ENCODE measurements at places on chromosomes 2 and 18. TPM values are rescaled to one million over a fixed set of nuclear protein-coding genes. Genes with fewer than 3 reads are reported as not detected.

- no peak for DNase-seq
Observed at GRCh38 chr18:3845161-3845560, 395.2 kb downstream of the TGIF1 start.

DNA sequence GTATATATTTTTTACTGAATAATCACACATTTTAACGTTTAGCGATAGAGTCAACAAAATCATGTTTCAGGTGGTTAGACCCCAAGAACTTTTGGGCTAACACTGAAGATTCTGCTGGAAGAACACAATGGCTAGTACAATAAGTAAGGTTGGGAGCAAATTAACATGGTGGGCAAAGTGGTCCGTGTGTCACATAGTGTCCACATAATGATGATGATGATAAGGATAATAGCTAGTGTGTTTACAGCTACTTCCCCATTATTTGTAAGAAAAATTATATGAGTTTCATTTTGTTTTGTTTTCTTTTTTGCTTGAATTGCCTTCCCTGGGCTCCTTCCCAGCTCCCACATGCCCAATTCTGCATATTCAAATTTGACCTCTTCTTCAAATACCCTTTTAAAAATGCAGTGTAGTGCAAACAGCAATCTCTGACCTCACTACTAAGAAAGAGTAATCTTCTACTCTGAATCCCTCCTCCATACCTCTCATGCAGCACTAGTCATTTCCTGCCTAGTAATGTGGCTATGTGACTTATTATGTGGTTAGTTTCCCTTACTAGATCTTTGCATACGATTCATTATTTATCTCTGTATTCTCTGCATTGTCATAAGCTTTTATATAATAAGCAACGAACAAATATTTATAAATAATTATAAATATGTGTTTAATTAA is 16.9 kb upstream of the VPS54 start:
- DNase-seq = peak; percentile 42

GRCh38 chr2:133439565-133439920 is 128.7 kb downstream of the NCKAP5 start:
- DNase-seq = no peak

DNA sequence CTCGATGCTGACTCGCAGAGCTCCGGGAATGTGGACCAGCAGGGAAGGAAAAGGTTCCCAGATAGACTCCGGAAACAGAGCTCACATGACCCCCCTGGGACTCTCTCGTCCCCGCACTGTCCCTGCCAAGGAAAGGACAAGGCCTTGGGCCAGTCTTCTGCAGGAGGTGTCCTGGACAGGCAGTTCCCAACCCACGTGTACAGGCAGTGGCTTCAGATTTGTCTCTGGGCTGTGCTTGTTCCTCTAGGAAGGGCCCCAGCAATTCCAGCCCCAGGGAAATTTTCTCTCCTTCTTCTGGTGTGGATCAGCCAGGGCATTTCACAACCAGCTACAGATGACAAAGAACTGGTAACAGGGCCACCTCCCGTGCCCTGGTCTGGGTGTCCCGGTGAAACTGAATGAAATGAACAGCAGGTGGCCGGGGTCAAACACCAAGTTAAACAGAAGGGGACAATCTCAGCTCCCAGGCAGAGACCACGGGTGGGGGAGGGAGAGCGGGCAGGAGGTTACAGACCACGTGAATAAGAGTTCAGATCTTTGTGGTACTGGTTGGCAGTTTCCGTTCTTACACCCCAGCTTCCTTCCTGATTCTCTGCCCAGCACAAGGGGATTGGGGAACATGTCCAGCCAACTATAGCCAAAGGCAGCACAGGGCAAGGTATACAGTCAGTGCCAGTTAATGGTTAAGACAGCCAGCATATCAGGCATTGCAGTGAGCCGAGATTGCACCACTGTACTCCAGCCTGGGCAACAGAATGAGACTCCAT is 52.2 kb upstream of the CAB39 start:
- DNase-seq = no peak

DNA sequence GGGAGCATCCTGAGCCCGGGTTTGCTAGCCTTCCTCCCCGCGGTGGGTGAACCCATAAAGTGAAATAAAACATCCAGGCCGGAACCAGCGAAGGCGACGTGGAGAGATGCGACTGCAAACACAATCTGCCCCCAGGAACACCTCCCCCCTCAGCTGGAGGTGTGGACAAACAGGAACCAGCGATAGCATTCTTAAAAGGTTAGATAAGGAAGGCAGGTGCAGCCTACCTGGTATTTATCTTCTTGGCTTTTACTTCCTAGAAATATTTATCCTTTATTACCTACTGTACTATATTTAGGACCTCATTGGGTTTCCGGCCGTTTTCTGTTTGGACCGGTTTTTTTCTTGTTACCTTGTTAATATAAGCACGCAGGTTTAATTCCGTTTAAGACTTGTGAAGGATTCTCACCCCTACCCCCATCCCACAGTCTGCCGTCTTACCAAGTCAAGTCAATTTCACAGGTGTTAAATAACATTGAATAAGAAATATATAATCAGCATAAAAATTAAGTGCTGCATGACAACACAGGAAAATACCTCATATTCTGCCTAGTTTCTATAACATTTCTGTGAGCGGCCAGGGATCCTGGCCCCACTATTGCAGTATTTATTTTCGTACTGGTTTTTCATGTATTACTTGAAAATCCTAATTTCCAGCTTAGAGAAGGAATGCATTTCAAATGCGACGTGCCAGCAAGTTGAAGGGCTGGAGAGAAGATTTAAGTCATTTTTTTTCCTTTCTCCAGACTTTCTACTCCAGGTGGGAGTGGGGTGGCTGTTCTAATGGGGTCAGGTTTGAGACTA is 224.0 kb upstream of the ID2 start:
- no peak for DNase-seq

DNA sequence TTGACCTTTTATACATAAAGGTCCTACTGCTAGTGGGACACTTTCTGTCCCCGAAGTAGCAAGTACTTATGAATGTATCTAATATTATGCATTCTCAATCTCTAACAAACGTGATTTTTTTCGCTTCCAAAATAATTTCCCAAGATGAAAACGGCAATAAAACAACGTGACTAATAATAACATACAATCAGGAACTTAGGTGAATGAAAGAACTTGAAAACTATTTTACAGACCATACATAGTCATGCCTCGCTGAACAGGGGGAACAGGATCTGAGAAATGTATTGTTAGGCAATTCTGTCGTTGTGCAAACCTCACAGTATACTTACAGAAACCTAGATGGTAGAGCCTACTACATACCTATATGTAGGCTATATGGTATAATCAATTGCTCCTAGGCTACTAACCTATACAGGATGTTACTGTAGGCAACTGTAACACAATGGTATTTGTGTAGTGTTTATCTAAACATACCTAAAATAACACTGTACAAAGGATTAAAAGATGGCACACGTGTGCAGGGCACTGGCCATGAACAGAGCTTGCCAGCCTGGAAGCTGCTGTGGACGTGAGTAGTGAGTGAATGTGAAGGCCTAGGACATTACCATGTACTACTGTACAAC is 2.5 kb downstream of the RTN4 start:
- no peak for DNase-seq

GRCh38 chr2:72137498-72138010 is 10.1 kb downstream of the CYP26B1 start:
- DNase-seq = no peak

DNA sequence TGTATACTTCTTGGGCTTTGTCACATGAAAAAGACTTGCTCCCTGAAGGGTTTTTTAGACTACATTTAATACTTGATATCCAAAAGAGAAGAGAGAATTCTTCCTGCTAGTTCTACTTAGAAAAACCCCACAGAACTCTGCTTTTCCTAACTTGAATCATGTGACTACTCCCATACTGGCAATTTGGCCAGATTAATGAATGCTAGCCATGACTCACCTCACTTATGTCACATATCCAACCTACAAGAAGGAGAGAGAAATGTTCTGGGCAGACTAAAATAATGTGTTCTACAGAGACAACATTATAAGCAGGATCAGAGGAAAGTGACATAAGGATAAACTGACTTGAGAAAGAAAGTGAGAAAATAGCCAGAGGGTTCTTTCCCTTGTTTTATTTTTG is 249.3 kb upstream of the GULP1 start:
- peak; percentile 81 for DNase-seq

GRCh38 chr18:54532962-54533361 is 58.1 kb upstream of the DYNAP start:
- DNase-seq = no peak

DNA sequence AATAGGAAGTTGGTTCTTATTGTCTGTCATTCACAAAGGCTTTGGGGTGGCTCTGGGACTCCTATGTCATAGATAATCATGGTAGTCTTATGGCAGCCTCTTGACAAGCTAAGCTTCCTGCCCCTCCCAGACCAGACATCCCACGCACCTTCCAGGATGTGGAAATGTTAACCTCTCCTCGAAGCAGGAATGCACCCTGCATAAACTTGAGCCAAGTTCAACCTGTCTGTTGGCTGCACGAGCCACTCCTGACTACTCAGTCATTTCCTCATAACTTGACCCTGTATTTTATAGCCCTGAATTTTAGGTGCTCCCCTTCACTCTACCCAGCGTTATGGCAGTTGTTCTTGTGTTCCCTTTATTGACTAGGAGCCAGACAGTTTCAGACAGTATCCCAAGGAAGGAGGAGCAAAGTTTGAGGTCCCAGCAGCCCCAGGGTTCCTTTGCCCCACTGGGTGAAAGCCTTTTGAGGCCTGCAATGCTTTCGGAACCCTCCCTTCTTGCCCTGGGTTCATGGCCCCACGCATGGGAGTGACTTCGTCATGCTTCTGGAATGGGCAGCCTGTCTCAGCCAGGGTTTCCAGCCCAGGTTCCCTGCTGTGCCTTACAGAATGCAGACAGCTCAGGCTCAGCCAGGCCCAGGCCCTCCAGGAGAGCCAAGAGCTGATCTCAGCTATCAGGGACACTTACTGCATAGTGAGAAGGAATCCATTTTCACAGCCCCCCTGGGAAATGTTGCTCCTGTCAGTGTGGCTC is 15.6 kb upstream of the INO80C start:
- no peak for DNase-seq

- no peak for DNase-seq
Observed at GRCh38 chr2:176818617-176819016, 394.0 kb upstream of the HNRNPA3 start.

- no peak for DNase-seq
Observed at GRCh38 chr2:6908291-6908690, 8.9 kb upstream of the RNF144A start.

GRCh38 chr2:47310801-47311560 is 92.0 kb upstream of the MSH2 start:
- DNase-seq = no peak

DNA sequence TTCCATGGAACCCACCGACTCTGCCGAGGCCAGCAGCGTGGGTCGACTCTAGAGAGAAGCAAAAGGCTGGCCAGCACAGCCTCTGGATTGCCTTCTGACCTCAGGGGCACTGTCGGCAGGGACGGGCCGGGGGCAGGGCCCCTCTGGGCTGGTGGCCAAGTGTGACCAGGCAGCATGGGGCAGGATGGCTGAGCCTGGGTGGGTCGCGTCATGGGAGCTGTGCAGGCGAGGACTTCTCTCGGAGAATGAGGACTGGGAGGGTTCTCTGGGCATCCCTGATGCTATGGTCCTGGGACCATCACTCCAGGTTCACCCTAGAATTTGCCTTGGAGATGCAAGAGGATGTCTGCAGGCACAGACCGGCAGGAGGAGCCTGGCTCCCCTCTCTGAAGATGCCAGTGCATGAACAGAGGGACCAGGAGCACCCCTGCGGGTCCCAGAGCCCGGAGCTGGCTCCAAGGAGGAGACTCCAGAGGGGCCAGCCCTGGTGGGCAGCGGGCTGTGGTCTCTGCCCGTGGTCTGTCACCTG is 289.2 kb downstream of the NDUFA10 start:
- no peak for DNase-seq

DNA sequence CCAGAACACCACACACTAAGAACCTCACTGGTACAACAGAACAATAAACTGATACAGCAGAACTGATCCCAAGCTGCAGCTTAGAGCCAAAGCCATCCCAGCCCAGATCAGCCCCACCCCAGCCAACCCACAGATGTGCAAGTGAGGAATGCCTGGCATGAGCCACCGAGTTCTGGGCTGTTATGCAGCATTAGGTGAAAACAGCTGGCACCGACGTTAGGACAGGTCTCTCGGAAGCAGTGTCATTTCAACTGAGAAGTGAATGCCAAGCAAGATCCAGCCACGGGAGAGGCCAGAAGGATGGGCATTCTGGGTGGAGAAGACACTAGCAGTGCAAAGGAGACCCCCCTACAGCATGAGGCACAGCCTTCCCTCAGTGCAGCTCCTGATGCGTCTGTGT is 38.9 kb downstream of the ADCY3 start:
- DNase-seq = no peak

DNA sequence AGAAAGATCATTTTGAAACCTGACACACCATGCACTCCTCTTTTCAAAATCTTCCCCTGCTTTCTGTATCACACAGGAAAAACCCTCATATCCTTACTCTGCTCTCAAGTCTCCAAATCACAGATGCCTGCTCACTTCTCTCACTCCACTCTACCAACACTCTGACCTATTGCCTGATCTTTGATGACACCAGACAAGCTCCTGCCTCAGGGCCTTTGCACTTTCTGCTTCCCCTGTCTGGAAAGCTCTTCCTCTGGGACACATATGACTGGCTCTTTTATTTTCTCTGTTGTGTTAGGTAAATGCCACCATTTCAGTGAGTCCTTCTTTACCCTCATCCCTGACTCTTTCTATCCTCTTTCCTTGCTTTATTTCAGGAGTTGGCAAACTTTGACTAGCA is 1300.7 kb upstream of the ZEB2 start:
- DNase-seq = no peak

DNA sequence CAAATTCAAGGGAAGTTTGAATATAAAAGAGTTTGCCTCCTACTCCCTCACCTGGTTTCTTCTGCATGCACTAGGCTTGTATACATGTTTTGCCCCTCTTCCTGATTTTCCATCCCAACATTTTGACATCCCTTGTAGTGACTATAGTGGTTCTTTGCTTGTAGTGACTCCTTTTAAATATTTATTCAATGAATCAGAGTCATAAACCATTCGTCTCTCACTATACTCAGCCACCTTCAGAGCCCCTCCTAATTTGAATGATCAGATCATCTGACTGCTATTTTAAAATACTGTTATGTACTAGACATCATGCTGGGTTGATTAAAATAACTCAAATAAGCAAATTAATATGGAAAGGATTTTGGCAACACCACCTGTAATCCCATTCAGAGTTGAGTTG is 492.1 kb upstream of the PIK3C3 start:
- DNase-seq = no peak

- no peak for DNase-seq
Observed at GRCh38 chr2:96116424-96116878, at the start of gene ADRA2B. ADRA2B (minus strand) TSS chr2:96116571; CDS start chr2:96116149, 422 bp downstream.

The NEU2 gene
- not detected for total RNA-seq

The SGPP2 gene
- total RNA-seq = 29.1 TPM

The SCN2A gene
- total RNA-seq = 0.14 TPM

The SERPINB12 gene
- total RNA-seq = not detected

The MFSD6 gene
- 52.4 TPM for total RNA-seq

The CNDP1 gene
- not detected for total RNA-seq

The TDRD15 gene
- not detected for total RNA-seq

The ANKRD62 gene
- not detected for total RNA-seq

The SELENOI gene
- 21.4 TPM for total RNA-seq

The APCDD1 gene
- total RNA-seq = 1.2 TPM

The SLC38A11 gene
- 0.46 TPM for total RNA-seq

The C2orf72 gene
- 0.63 TPM for total RNA-seq

The SOX11 gene
- 81.7 TPM for total RNA-seq

The DNAJC5G gene
- not detected for total RNA-seq

The RELCH gene
- total RNA-seq = 21.5 TPM

The CELF4 gene
- not detected for total RNA-seq

Measured in kidney epithelial cell (primary cell).